Esophagus squamous epithelium (tissue), 5 donors: ENCODE measurements at places on chromosomes 2 and 18.

DNA sequence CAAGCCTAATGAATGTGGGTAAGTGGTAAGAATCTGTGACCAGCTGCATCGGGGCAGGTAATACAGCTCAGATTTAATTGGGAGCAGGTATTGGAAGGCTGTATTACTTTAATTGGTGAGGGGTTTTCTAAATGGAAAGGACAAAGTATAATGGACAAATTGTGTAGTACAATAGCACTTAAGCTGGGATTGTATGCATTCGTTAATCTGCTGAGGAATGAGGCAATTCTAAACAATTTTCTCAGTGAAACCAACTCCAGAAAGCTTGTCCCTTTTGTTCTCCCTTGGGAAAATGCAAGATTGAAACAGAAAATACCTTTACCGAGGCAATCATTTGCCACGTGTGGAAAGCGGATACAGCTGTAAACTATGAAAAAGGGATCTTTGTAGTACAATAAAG is 801.6 kb upstream of the POU3F3 start:
- no peak for DNase-seq

GRCh38 chr2:183060571-183061231 is 17.8 kb upstream of the DUSP19 start:
- no peak for DNase-seq

DNA sequence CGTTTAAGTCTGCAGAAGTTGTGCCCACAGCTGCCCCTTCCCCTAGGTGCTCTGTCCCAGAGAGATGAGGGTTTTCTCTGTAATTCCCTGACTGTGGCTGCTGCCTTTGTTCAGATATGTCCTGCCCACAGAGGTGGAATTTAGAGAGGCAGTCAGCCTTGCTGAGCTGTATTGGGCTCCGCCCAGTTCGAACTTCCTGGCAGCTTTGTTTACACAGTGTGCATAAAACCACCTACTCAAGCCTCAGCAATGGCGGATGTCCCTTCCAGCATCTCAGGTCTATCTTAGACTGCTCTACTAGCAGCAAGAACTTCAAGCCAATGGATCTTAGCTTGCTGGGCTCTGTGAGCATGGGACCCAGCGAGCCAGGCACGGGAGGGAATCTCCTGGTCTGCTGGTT is 48.1 kb downstream of the LHCGR start:
- no peak for DNase-seq

DNA sequence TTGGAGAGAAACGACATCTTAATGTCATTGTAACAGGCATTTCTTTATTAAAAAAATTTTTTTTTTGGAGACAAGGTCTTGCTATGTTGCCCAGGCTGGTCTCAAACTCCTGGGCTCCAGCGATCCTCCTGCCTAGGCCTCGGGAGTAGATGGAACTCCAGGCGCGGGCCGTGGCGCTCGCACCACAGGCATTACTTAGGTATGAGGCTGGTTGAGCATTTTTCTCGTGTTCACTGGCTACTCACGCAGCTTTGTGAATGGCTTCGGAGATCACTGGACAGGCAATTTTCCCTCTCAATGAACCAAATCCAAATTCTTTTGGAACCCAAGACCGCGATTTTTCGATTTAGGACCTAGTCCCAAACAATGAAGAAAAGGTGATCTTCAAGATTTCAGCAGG is 795 bp upstream of the TCF7L1 start:
- no peak for DNase-seq

DNA sequence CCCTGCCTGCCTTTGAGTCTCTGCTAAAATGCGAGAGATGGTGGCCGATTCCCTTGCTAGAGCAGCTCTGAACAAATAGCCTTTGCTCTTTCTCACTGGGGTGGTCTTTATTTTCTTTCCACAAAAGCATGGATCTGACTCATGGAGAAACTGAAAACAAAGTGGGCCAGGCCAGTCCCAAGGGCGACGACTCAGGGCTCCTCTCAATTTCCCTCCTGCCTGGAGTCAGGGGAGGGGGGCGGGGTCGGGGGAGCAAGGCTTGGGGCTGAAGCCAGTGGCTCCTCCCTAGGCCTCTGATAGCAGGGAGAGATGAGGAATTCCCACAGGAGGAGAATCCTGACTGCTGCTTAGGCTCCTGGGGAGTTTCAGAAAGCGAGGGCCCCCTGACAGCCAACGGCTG is 17.1 kb upstream of the IL1R2 start:
- no peak for DNase-seq

GRCh38 chr2:19963386-19963785 is 26.5 kb downstream of the WDR35 start:
- no peak for DNase-seq

DNA sequence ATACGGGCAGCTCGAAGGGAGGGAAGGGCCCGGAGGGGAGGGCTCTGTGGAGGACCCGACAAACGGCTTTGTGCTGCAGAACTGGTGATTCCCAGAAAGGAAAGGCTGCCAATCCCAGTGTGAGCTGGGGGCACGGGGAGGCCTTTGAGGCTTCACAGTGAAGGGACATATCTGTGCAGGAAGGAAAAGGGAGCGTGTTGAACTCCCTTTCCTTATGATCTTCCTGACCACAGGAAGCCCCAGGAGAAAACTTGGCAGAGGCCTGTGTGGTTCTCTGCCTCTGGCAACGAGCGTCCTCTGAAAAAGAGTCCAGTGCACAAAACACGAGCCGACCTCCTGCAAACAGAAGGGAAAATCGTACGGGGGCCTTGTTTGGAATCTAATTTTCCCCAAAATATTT is 683.5 kb upstream of the SALL3 start:
- DNase-seq = no peak

GRCh38 chr2:50647381-50647780 is 384.6 kb downstream of the NRXN1 start:
- DNase-seq = no peak

DNA sequence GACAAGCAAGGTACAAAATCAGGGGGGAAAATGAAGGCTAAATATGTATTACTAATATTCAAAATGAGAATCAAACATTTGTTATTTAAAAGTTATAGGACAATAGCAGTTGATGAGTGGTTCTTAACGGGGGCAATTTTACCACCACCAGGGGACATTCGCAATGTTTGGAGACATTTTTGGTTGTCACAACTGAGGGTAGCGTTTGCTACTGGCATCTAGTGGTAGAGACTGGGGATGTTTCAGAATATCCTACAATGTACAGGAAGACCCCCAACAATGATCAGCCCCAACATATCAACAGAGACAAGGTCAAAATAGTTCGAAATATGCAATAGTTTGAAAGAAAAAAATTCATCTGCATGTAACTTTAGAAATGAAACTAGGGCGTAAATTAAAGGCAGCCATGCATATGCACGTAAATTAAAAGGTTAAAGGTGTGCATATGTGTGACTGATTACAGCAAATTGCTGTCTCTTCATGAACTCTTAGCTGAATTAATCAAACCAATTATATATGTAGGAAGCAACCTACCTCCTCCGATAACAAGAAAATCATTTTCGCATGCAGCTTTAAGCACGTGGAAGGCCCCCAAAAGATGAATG is 61.2 kb upstream of the CUL3 start:
- no peak for DNase-seq

DNA sequence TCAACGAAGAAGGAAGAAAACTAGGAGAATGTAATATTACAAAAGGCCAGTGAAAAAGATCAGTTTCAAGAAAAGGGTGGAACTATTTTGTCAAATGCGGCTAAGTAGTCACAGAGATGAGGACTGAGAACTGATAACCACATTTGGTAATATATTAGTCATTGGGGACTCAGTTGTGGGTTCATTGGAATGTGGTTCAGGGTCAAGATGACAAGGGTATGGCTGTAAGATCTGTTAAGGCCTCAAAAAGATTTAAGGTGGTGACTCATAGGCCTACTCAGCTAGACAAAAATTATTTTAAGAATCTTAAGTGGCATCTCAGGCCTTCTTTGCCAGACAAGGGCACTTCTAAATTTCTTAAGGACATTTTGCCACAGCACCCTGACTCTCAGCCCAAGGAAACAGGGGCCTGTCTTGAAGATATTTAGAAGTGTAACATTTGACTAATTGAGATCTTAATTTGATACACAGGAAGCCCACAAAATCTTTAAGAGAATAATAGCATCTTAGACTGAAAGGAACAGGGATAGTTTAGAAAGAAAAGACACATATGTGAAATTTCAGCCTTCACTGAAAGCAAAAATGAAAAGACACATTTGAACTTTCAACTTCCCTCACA is 81.3 kb downstream of the STRADB start:
- DNase-seq = no peak
